ENCODE measurements at places on chromosomes 13 and 19. TPM values are rescaled to one million over a fixed set of nuclear protein-coding genes. Genes with fewer than 3 reads are reported as not detected.

The CEACAM7 gene
- not detected for total RNA-seq

The GRIK5 gene
- 0.66 TPM for total RNA-seq

The IGFL4 gene
- not detected for total RNA-seq

The ZNF547 gene
- total RNA-seq = 7.0 TPM

The KIR2DL4 gene
- total RNA-seq = not detected

The PRR22 gene
- 0.44 TPM for total RNA-seq

The HSD17B14 gene
- 6.0 TPM for total RNA-seq

The SBNO2 gene
- total RNA-seq = 36.8 TPM

The HPN gene
- total RNA-seq = not detected

The C13orf42 gene
- not detected for total RNA-seq

The CYP2A7 gene
- not detected for total RNA-seq

The THSD8 gene
- total RNA-seq = not detected

The ZNF579 gene
- total RNA-seq = 9.3 TPM

The KLF12 gene
- 11.6 TPM for total RNA-seq

The MUC16 gene
- total RNA-seq = not detected

The KIR2DL3 gene
- total RNA-seq = not detected

The ZGLP1 gene
- 0.29 TPM for total RNA-seq

The LILRA1 gene
- not detected for total RNA-seq

The LRP3 gene
- 36.2 TPM for total RNA-seq

The ACP4 gene
- total RNA-seq = not detected

The ZNF549 gene
- total RNA-seq = 6.3 TPM

The ZNF8 gene
- 4.9 TPM for total RNA-seq

The CACNA1A gene
- total RNA-seq = 29.6 TPM

The GRIN2D gene
- 0.33 TPM for total RNA-seq

The LMTK3 gene
- total RNA-seq = 0.15 TPM

The RFPL4A gene
- total RNA-seq = not detected

The CEACAM8 gene
- not detected for total RNA-seq
